Adipocyte (in vitro differentiated cells): ENCODE measurements at places on chromosomes 4 and X.

- DNase-seq = no peak
Observed at GRCh38 chrX:71147496-71148277, 3.0 kb downstream of the NLGN3 start.

- no peak for DNase-seq
Observed at GRCh38 chrX:153685156-153685536, 2.6 kb upstream of the SLC6A8 start.

- DNase-seq = no peak
Observed at GRCh38 chr4:76569225-76569624, 134.2 kb downstream of the SHROOM3 start.

GRCh38 chrX:15601932-15602331 lies 1.2 kb upstream of the ACE2 start:
- DNase-seq = no peak

DNA sequence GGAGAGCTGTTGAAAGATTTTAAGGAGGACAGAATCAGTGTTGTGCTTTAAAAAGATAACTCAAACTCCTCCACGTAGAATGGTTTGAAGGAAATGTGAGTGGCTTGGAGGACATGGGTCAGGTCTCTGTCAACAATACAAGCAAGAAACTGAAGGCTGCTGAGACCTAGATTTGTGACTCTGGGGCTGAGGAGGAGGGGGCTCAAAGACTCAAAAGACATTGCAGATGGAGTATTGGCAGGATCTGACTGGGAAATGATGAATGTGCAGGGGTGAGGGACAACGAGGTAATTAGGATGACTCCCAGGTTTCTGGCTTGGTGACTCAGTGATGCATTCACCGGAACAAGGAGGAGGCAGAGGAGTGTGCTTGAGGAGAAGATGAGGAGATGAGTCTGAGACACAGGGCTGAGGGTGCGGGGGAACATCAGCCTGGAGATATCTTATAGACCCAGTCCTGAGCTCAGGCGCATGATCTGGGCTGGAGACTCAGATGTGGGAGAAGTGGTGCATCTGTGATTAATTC lies 3.3 kb upstream of the RPS4X start:
- DNase-seq = no peak

DNA sequence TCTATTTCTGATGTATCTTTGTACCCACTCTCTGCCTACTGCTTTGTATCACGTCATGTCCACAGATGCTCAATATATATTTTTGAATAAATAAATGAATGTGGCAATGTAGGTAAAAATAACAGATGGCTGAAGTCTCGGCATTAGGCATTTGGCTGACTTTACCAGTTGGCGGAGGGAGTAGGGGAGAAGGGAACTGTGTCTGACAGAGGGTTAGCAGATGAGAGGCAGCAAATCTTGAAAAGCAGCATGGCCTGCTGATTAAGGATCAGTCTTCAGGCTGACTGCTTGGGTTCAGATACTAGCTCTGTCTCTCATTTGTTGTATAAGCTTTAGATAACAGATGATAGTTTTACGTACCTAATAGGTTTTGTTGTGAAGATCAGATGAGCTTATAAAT lies 31.9 kb upstream of the RASGEF1B start:
- DNase-seq = no peak

DNA sequence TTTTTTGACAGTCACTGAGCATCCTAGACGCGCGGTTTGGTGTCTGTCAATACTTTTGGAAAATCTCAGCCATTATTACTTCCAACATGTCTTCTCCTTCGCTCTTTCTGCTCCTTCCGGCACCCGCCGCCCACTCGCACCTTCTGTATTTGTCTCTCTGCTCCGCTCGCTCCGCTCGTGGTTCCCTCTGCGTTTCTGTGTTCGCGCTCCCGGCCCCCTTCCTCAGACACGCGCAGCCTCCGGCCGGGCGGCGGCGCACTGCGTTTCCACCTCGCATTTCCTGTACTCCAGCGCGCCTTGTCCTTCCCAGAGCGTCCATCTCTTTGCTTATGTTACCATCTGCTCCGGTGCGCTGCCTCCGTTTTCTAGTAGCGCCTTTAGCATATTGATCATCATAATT lies 21.1 kb downstream of the PDE6B start:
- peak; percentile 25 for DNase-seq

- peak; percentile 79 for DNase-seq
Observed at GRCh38 chrX:103817502-103817901, 14.6 kb downstream of the RAB9B start.

- DNase-seq = no peak
Observed at GRCh38 chrX:123739474-123739873, 6.6 kb upstream of the THOC2 start.

GRCh38 chr4:25321703-25322102 lies 9.1 kb downstream of the ZCCHC4 start:
- DNase-seq = no peak

- DNase-seq = no peak
Observed at GRCh38 chr4:117479673-117480072, 394.3 kb upstream of the TRAM1L1 start.
